ENCODE measurements at places on chromosomes 4 and X. TPM values are rescaled to one million over a fixed set of nuclear protein-coding genes. Genes with fewer than 3 reads are reported as not detected.

DNA sequence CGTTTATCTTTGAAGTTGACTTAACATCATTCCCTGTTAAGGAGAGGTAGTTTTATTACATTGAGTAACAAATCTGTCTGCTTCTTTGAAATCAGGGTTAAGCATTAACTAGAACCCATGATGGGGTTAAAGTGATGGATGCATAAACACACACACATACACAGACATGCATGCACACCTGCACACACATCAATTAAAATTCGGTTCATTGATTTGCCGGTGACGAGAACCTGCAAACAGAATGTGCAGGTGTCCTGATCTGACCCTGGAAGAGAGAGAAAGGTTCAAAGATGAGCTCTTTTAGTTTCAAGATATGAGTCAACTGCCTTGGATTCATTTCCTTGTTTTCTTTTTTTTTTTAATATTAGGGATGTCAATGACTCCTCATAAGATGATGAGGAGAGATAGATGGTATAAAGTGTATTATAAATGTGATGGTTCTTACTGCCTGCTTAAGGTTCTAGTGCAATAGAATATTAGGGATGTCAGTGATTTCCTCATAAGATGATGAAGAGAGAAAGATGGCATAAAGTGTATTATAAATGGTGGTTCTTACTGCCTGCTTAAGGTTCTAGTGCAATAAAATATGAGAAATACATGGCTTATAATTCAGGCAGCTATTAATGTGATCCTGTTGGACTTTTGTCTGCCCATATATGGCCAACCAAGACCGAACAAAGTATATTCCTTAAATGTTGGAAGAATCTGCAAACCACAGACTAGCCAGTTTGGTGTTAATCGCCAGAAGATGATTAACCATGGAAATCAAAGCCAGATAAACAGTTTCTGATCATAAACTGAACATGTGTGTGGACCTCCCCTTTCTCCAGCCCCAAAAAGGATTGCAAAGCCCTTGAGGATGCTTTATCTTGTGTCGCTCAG is 14.1 kb upstream of the CD99 start:
- no peak overlapping the region for H3K27ac ChIP-seq
- no peaks in the 10 kb centered on the region for H3K27me3 ChIP-seq
- no peak for DNase-seq
- H3K4me3 ChIP-seq: no peak overlapping the region

DNA sequence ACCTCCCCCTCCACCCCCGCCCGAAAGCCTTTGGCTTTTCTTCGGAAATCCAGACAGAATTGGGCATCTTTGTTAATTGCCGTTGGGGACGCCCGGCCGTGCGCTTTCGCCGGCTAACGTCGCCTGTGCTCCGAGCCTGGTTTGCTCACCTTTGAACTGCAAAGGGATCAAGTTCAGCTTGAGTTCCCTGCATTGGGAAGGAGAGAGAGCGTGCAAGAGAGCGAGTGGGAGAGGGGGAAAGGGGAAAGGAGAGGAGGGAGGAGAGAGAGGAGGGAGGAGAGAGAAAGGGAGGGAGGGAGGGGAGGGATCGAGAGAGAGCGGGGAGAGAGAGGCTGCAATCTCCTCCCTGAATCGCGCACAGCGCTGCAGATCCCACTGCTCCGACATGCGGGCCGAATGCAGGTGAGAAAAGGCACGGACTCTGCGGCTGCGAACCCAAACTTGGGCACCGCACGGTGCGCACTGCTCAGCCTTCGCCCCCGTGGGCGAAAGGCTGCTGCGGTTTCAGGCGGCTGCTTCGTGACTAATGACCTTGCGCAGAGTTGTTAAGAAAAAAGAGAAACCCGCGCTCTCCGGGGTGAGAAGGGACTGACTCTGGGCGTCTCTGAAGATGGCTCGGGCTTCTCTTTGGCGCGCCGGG is at the start of gene PCDH7:
Gene PCDH7, plus strand, starts transcription at position 349 of the 640 bp plus-strand sequence. CDS start 1,054 bp downstream, outside the sequence.
- peaks cover 43% of the 10 kb centered on the region for H3K27me3 ChIP-seq
- peaks cover 5% of the 10 kb centered on the region for H3K4me1 ChIP-seq
- DNase-seq: peak; percentile 85
- no peaks in the 10 kb centered on the region for H3K36me3 ChIP-seq
- H3K4me3 ChIP-seq: peak within 1 kb of the TSS; percentile 68

GRCh38 chrX:153388722-153389459 is 12.3 kb downstream of the PNMA6E start:
- H3K27ac ChIP-seq: no peak overlapping the region
- DNase-seq: no peak
- no peaks in the 10 kb centered on the region for H3K27me3 ChIP-seq
- H3K4me3 ChIP-seq: no peak overlapping the region

- no peak for DNase-seq
- H3K27me3 ChIP-seq: no peaks in the 10 kb centered on the region
- H3K27ac ChIP-seq: no peak overlapping the region
Measured at GRCh38 chr4:177478496-177478895, 36.3 kb upstream of the AGA start.

- no peak overlapping the region for H3K4me3 ChIP-seq
- peak overlapping the region; percentile 49 for H3K27ac ChIP-seq
- no peaks in the 10 kb centered on the region for H3K4me1 ChIP-seq
- peak; percentile 7 for DNase-seq
Measured at GRCh38 chr4:99624141-99624719, 33.4 kb downstream of the C4orf54 start.

GRCh38 chr4:11418610-11419009 is 10.1 kb downstream of the HS3ST1 start:
- no peak overlapping the region for H3K4me3 ChIP-seq
- H3K36me3 ChIP-seq: no peaks in the 10 kb centered on the region
- no peak overlapping the region for H3K27ac ChIP-seq
- no peaks in the 10 kb centered on the region for H3K4me1 ChIP-seq
- no peak for DNase-seq

DNA sequence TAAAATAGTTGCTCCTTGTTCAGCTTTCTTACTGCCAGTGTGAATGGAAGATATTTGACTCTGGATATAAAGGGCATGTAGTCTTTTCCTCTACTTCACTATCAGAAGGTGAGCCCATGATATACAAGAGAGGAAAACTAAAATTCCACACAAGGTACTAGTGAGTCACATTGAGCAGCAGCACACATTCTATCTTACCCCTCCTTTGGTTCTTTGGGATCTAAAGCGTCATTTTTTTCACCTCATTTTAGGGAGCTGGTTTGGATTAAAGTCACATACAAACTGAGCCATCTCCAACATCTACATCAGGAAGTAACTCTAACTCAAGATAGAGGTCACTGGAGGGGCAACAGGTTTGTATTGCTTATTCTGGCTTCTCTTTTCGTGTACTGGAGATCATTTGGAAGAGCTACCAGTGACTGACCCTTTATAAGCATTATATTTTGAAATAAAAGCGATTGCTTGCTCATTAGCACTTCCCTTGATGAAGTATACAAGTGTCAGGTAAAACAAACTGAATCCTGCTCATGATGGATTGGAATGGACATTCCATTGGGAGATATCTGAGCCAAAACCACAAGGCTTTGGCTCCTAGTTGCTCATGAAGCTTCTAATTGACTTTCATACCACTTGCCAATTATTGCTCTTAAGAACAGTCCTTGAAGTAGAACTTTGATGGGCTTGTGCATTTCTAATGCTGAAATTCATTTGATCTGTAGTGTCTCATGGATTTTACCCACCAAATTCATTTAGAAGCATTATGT is 124.1 kb downstream of the SPCS3 start:
- H3K27ac ChIP-seq: no peak overlapping the region
- H3K4me3 ChIP-seq: no peak overlapping the region
- H3K36me3 ChIP-seq: no peaks in the 10 kb centered on the region
- H3K27me3 ChIP-seq: no peaks in the 10 kb centered on the region
- no peak for DNase-seq
- H3K4me1 ChIP-seq: no peaks in the 10 kb centered on the region

- H3K4me3 ChIP-seq: no peak overlapping the region
- H3K27me3 ChIP-seq: no peaks in the 10 kb centered on the region
- H3K36me3 ChIP-seq: peaks cover 7% of the 10 kb centered on the region
- peaks cover 13% of the 10 kb centered on the region for H3K4me1 ChIP-seq
- H3K27ac ChIP-seq: no peak overlapping the region
Measured at GRCh38 chrX:7090641-7091040, 56.9 kb upstream of the STS start.

GRCh38 chr4:56908206-56909085 is 746 bp downstream of the REST start:
- H3K36me3 ChIP-seq: peaks cover 7% of the 10 kb centered on the region
- H3K4me3 ChIP-seq: peak overlapping the region; percentile 96
- peak overlapping the region; percentile 94 for H3K27ac ChIP-seq
- no peaks in the 10 kb centered on the region for H3K27me3 ChIP-seq

- no peaks in the 10 kb centered on the region for H3K27me3 ChIP-seq
- no peak overlapping the region for H3K4me3 ChIP-seq
- DNase-seq: no peak
- peaks cover 73% of the 10 kb centered on the region for H3K36me3 ChIP-seq
- no peak overlapping the region for H3K27ac ChIP-seq
- H3K4me1 ChIP-seq: no peaks in the 10 kb centered on the region
Measured at GRCh38 chr4:153326513-153326912, 18.0 kb upstream of the MND1 start.

DNA sequence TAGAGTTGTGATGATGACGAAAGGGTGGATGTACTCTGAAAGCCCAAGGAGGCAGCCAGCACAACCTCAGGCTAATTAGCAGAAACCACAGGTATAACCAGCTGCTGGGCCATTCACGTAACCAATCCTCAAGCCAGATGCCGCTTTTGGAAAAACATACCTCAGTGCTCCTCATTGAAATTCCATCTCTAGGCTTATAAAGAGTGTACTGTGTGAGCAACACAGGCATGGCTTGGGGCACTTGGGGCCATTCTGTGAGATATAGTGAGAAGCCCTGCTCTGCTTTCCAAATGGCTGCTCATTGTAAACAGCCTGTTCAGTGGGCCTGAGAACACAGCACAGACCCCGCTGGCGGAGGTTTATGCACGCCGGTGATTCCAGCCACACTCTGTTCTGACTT is 182.1 kb upstream of the HHIP start:
- H3K4me3 ChIP-seq: no peak overlapping the region
- H3K27me3 ChIP-seq: no peaks in the 10 kb centered on the region
- H3K36me3 ChIP-seq: no peaks in the 10 kb centered on the region
- H3K27ac ChIP-seq: no peak overlapping the region
- H3K4me1 ChIP-seq: no peaks in the 10 kb centered on the region
- no peak for DNase-seq

GRCh38 chr4:5988086-5988845 is 30.0 kb downstream of the C4orf50 start:
- H3K36me3 ChIP-seq: no peaks in the 10 kb centered on the region
- H3K27me3 ChIP-seq: peaks cover 46% of the 10 kb centered on the region
- H3K4me1 ChIP-seq: no peaks in the 10 kb centered on the region
- DNase-seq: peak; percentile 17
- H3K4me3 ChIP-seq: no peak overlapping the region
- H3K27ac ChIP-seq: no peak overlapping the region

- peak; percentile 37 for DNase-seq
- H3K4me1 ChIP-seq: no peaks in the 10 kb centered on the region
- H3K27ac ChIP-seq: no peak overlapping the region
- H3K36me3 ChIP-seq: no peaks in the 10 kb centered on the region
- H3K27me3 ChIP-seq: no peaks in the 10 kb centered on the region
Measured at GRCh38 chrX:50747471-50747900, 66.5 kb downstream of the SHROOM4 start.

- DNase-seq: no peak
- H3K27ac ChIP-seq: no peak overlapping the region
- no peaks in the 10 kb centered on the region for H3K4me1 ChIP-seq
- no peaks in the 10 kb centered on the region for H3K36me3 ChIP-seq
- no peaks in the 10 kb centered on the region for H3K27me3 ChIP-seq
Measured at GRCh38 chrX:51487960-51488267, 8.5 kb downstream of the NUDT11 start.

DNA sequence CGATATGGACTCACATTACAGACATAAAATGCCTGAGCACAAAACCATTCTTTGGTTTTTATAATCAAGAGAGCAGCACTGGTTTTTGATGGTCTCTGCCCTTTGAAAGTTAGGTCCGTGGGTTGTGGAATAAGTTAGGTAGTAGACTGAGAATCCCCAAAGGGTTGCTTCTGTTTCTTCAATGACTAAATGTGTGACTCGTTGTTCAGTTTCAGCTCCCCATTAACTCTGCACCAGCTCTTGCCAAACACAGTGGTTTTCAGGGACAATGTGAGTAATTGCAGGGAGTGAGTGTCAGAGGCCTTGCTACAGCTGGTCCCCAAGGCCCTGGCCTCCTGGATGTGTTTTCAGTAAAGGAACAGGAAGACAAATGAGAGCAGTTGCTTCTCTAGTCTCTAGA is 24.8 kb downstream of the SMIM20 start:
- no peaks in the 10 kb centered on the region for H3K36me3 ChIP-seq
- peaks cover 6% of the 10 kb centered on the region for H3K4me1 ChIP-seq
- DNase-seq: peak; percentile 15
- no peak overlapping the region for H3K4me3 ChIP-seq
- no peak overlapping the region for H3K27ac ChIP-seq

DNA sequence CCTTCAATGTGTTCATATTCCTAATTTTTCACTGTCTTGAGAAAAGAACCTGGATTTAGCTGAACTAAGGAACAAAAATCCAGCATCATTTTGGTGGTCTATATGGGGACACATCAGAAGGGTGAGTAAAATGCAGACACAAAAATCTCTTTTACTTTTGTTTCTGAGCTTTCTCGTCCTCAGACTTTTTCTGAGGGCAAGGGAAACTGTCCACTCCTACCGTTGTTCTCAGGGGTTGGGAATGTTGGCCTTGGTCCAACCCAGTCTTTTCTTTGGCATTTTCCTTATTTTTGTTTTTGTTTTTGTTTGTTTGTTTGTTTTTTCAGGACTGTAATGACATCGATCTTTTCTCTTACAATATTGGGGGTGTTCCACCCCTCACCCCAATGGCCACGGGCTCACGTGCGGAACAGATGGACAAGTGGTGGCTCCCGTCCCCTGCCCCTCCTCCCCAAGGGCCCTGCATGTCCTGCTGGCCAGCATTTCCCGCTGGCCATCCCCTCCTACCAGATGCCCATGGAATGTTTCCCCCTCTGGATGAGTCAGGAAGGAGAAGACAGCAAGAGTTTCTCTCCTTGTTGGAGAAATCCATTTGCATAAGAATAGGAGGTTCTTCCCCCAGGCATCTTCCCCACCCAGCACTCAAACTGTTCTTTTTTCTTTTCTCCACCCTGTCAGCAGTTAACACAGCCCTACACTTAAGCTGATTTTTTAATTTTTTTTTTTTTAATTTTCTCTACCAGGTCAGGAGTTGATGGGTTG is 305.4 kb upstream of the NDST4 start:
- no peaks in the 10 kb centered on the region for H3K27me3 ChIP-seq
- H3K27ac ChIP-seq: no peak overlapping the region
- no peaks in the 10 kb centered on the region for H3K36me3 ChIP-seq
- H3K4me3 ChIP-seq: no peak overlapping the region
- DNase-seq: no peak
- no peaks in the 10 kb centered on the region for H3K4me1 ChIP-seq

GRCh38 chr4:12421364-12421763 is 992.7 kb upstream of the HS3ST1 start:
- no peaks in the 10 kb centered on the region for H3K4me1 ChIP-seq
- no peak overlapping the region for H3K4me3 ChIP-seq
- no peak overlapping the region for H3K27ac ChIP-seq
- DNase-seq: no peak
- no peaks in the 10 kb centered on the region for H3K27me3 ChIP-seq

Gene BST1
- total RNA-seq: not detected

Gene CAPN6
- 84.8 TPM for total RNA-seq

Gene XPNPEP2
- 16.3 TPM for total RNA-seq

Gene PAGE5
- not detected for total RNA-seq

Gene ZNF157
- total RNA-seq: not detected

Gene LDOC1
- total RNA-seq: 2.9 TPM

Gene HTATSF1
- 41.7 TPM for total RNA-seq

Gene CNGA1
- 23.8 TPM for total RNA-seq

All from stomach (tissue), 19 donors.